Brain pericyte (primary cell): ENCODE measurements at places on chromosomes 12 and 14.

DNA sequence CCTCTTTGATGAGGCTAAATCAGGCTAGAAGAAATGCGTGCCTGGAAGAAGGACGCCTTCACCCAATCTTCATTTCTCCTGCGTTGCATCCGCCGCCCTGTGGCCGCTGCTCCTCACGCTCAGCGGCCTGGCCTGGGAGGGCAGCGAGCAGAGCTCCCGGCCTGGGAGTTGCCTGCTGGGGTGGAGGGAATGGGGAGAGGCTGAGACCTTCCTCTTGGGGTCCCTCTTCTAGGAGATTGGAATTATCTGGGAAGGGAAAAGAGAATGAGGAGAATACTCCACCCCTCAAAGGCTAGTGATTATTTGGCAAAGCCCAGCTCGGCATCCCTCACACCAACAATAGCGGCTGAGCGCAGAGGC is 2.4 kb upstream of the HOXC12 start:
- DNase-seq = no peak

GRCh38 chr14:64296561-64296960 is 2.4 kb upstream of the ESR2 start:
- DNase-seq = no peak

GRCh38 chr14:65993996-65994395 is 492.2 kb upstream of the CCDC196 start:
- no peak for DNase-seq

- DNase-seq = no peak
Observed at GRCh38 chr14:50045837-50046236, 70.5 kb downstream of the VCPKMT start.
